ENCODE measurements at places on chromosomes 7 and 10.

GRCh38 chr10:11326241-11326640, 285.2 kb downstream of the USP6NL start:
- no peak for DNase-seq

GRCh38 chr7:68206946-68207485, 1210.4 kb downstream of the TYW1 start:
- DNase-seq, result no peak

GRCh38 chr10:23343591-23344240, 881 bp downstream of the C10orf67 start:
- no peak for DNase-seq

GRCh38 chr10:1860351-1860750, 123.0 kb upstream of the ADARB2 start:
- DNase-seq, result no peak

DNA sequence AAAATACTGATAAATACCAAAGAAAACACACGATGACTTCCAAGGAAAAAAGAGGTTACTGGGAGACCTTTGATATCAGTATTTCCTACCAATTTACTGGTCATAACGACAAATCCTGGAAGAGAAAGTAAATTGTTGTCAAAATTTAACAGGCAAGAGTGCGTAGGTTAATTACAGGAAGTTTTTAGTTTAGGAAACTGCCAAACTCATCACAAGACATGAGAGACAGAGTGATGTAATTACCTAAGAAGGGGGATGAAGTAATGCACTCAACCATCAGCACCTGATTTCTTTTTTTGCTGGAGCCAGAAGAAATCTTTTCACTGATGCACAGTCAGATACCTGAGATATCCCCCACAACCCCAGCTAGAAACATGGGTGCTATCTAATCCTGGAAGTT, 16.8 kb downstream of the MACC1 start:
- no peak for DNase-seq
